ENCODE measurements at places on chromosomes 16 and 17. TPM values are rescaled to one million over a fixed set of nuclear protein-coding genes. Genes with fewer than 3 reads are reported as not detected.

The SHISA6 gene
- polyA plus RNA-seq = not detected

The RNF166 gene
- polyA plus RNA-seq = 33.9 TPM

The CCL4 gene
- 8.4 TPM for polyA plus RNA-seq

The PSME3 gene
- 116 TPM for polyA plus RNA-seq

The NDE1 gene
- 79.2 TPM for polyA plus RNA-seq

The MMP15 gene
- not detected for polyA plus RNA-seq

The RPH3AL gene
- 13.8 TPM for polyA plus RNA-seq

The PRKCA gene
- 0.14 TPM for polyA plus RNA-seq

The SNX20 gene
- 44.6 TPM for polyA plus RNA-seq

The CDH11 gene
- not detected for polyA plus RNA-seq

Data from IgD-negative memory B cell (primary cell).